ENCODE measurements at places on chromosomes 12 and 14.

DNA sequence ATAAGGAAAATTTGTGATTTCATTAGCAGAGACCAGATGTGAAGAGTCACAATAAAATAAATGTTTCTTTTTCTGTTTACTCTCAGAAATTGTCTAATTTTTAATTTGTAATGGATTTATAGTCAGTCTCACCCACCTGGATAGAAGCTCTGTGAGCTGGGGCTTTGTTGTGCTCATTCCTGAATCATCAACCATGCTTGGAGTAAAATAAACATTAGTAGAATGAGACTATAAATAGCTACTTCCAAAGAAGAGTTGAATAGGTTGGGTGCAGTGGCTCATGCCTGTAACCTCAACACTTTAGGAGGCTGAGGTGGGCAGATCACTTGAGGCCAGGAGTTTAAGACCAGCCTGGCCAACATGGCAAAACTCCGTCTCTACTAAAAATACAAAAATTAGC, 185.3 kb upstream of the FBXO33 start:
- DNase-seq, result no peak

DNA sequence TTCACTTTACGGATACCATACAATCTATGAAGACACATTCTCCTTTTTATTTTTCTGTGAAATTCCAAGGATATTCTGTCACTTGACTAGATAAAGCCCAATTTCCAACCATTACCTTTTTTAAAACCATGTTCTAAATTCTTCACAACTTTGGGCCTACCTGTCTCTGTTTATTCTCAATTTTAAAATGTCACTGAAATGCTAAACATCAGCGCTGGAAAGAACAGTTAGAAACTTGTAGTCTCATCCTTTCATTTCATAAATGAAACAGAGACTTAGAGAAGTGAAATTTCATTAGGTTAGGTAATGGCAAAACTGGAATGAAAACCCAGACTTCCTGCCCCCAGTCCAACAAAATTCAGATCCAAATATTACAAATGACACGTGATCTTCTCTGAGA, 396.2 kb downstream of the CCDC91 start:
- DNase-seq, result no peak

DNA sequence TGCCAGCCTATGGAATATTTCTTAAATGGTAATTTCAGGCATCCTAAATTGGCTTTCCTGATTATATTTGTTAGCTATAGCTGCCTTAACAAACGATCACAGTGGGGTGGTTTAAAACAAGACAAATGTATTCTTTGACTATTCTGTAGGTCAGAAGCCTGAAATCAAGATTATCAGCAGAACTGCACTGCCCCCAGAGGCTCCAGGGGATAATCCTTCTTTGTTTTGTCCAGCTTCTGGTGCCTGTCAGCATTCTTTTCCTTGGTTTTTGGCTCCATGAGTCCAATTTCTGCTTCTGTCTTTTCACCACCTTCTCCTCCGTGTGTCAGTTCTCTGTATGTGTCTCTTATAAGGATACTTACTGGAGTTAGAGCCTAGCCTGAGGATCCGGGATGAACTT, 1282.2 kb upstream of the USP15 start:
- DNase-seq, result no peak

DNA sequence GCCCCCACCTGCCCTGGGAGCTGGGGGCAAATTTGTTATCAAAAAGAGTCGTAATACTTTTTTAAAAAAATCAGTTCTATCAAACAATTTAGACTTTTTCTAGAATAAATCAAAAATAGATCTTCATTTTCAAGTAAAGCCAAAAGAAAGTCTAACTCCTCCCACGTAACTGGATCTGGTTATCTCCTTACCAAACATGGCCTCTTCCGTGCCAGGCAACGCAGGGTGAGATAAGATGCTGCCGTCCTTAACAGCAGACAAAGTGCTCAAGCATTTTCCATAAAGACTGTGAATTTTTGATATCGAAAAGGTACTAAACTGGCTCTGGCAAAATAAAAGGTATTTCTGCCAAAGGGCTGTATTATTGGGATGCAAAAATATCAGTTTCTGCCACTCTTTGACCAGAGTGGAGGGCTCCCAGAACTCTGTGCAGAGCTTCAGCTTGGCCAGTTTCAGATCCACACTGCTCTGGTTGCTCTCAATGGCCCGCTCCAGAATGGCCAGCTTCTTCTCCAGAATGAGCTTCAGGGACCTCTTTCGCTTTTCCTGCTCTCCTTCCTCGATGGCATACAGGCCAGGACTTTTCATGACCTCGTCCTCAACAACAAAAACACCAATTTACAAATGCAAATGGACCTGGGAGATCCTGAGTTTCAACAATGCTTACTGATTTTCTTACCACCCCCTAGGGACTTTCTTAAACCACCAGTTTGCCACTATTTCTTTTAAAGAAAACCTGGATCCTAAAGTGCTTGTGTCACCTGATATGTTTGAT, 29.0 kb downstream of the NRDE2 start:
- DNase-seq, result no peak

DNA sequence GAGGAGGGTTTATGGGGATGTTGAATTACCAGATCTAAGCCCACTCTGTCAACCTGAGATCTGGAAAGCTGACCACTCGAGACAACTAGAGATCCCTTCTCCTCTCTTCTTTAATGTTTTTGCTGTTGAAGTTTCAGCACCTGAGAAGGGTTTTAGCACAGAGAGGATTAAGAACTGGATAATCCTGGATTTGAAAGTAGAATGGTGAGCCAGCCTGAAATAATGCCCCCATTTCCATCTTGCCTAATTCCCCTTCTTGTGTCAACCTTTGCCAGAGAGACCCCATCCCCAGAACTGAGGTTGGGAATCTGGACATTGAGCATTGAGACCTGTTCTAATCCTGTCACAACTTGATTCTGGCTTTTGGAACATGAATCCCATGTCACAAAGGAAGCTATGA, 87.8 kb upstream of the RFLNA start:
- DNase-seq, result no peak

- no peak for DNase-seq
Measured at GRCh38 chr14:91398707-91399106, 18.9 kb downstream of the CCDC88C start.

DNA sequence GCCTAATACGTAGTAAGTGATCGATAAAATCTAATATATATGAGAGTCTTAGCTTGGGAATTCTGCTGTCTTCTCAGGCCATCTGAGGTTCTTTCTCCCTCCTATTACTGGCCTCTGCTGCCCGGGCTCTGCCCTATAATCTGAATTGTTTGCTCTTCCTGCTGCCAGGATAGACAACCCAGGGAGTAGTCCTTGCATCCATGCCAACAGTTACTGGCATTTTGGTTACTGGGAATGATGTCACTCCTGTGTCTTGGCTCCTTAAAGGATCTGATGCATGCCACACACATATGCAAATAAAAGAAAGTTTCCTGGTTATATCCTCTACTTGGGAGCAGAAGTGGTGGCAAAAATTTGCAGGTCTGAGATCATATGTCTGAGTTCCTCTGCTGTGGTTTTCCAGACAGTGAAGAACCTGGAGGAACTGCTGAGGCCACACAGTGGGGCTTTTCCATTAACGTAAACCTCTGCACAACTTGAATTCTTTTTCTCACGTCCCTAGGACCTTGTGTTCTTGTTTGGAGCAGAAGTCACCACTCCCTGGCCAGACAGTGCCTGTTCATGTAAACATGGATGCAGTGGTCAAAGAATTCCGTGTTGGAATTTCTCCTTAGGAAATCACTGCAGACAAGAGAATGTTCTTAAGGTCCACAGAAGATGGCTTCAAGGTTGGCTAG, 320.6 kb upstream of the TBX3 start:
- DNase-seq, result no peak

- no peak for DNase-seq
Measured at GRCh38 chr12:126389961-126390360, 1324.7 kb downstream of the AACS start.

DNA sequence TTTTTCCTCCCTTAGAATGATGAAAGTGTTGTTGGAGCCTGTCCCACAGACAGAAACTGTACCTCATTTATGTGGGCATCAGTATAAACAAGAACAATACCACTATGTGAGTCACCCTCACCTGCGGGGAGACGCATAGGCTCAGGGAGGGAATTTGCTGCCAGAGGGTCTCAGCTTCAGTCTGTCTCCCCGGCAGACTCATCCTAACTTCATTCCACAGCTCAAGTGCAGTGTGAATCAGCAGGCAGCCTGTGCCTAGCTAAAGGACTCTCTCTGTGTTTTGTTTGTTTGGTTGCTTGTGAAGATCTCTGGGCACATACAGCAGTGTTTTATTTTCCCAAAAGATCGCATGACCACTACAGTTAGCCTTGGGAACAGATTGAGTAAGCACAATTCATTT, 98.9 kb downstream of the PRKCH start:
- peak; percentile 25 for DNase-seq

- no peak for DNase-seq
Measured at GRCh38 chr12:11724888-11725311, 75.4 kb downstream of the ETV6 start.
